NCI-H1417 treated with DMSO at 0.1 percent for 48 hours (cell line): ENCODE measurements at places on chromosomes 3 and 15.

- DNase-seq = no peak
Measured at GRCh38 chr3:193132964-193133363, 108.1 kb upstream of the PLAAT1 start.

DNA sequence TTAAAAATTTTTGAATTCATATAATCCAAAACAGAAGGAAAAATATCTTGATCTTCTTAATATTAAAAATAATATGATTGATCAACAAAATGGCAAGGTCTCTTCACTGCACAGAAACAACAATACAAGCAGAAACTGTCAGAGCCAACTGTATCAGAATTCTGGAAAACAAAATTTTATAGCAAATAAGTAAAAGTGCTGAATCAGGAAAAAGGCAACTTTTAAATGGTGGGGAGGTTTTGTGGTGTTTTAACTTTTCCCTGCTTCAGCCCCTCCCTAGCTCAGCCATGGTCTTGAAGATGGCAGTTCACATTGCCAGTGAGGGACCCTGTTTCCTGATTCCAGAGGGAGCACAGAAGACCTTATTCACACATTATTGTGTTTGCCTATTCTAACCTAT is 37.6 kb downstream of the SPESP1 start:
- DNase-seq = no peak

DNA sequence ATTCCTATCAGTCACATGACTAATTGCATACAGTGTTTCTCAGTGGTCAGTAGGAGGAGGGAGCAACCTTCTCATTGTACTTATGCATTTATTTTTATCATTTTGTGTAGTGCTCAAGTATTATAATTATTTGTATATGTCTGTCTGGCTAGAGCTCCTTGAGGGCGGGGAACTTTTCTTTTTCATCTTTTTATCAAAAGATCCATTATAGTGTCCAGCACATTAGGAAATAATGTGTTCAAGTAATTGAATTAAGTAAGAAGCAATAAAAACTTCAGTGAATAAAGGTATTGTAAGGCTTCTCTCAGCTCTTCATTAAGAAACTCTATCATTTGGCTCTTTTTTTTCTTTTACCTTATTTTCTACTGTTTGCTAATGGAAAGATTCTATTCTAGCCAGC is 18.8 kb downstream of the FGF7 start:
- no peak for DNase-seq

- DNase-seq = no peak
Measured at GRCh38 chr3:194772241-194773000, 86.7 kb downstream of the FAM43A start.

- DNase-seq = no peak
Measured at GRCh38 chr3:134603480-134603879, 47.3 kb downstream of the KY start.

DNA sequence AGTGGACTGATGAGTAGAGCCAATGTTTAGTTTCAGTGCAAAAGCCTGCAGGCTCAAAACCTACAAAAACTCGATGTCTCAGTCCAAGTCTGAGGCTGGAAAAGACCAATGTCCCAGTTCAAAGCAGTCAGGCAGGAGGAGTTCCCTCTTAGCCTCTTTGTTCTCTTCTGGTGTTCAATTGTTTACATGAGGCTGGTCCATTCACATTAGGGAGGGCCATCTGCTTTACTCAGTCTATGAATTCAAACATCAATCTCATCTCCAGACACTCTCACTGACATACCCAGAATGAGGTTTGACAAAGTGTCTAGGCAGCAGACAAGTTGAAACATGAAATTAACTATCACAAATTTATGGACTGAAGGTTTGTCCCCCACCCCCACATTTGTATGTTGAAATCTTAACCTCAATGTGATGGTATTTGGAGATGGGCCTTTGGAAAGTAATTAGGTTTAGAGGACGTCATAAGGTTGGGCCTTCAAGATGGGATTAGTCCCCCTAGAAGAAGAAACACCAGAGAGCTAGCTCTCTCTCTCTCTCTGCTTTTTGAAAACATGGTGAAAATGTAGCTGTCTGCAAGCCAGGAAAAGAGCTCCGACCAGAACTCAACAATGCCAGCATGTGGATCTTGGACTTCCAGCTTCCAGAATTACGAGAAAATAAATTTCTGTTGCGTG is 438.5 kb upstream of the RGMA start:
- DNase-seq = peak; percentile 30

- DNase-seq = no peak
Measured at GRCh38 chr3:55169608-55170072, 241.8 kb upstream of the LRTM1 start.

GRCh38 chr15:88681610-88682221 is 42.9 kb downstream of the ISG20 start:
- DNase-seq = no peak

- no peak for DNase-seq
Measured at GRCh38 chr3:22101351-22101750, 350.3 kb upstream of the ZNF385D start.

GRCh38 chr3:150429767-150430671 is 21.9 kb downstream of the TSC22D2 start:
- no peak for DNase-seq

GRCh38 chr15:63075984-63076713 is 33.6 kb downstream of the TPM1 start:
- no peak for DNase-seq

- no peak for DNase-seq
Measured at GRCh38 chr3:56971816-56972215, 88.6 kb upstream of the SPATA12 start.

DNA sequence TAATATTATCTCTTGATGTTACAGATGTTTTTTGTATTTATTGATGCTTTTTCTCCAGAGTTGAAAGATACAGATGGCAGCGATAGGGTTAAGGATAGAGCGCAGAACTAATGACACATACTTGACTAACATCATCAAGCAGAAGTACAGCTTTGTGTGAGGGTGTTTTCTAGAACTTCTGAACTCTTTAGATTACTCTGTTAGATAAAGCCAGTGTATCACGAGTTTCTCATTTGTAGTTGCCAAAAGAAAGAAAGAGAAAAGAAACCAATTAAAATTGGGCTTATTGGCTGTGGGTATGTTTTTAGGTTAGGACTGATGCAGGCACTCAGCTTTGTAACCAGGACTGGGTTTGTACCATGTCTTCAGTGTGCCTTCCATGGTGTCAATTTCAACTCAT is 6.6 kb upstream of the GPR171 start:
- no peak for DNase-seq

- no peak for DNase-seq
Measured at GRCh38 chr3:3278073-3278472, 98.6 kb upstream of the CRBN start.

DNA sequence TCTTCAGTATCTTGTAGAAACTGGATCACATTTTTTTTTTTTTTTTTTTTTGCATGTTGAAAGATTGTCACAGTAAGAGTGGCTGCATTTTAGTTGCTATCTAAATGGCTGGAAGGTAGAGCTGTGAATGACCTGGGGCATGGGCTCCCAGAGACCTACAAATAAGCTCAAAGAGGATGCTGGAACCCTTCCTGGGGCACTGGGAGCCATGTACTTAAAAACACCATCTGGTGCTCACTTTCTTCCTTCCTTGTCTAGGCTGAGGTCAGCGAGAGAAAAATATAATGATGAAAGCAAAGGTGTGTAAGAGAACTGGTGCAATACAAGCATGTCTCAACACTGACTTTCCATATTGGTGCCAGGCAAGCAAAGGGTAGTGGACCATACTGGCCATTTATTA is 323.9 kb downstream of the SV2B start:
- no peak for DNase-seq

- no peak for DNase-seq
Measured at GRCh38 chr3:161630794-161631193, 134.2 kb downstream of the OTOL1 start.

DNA sequence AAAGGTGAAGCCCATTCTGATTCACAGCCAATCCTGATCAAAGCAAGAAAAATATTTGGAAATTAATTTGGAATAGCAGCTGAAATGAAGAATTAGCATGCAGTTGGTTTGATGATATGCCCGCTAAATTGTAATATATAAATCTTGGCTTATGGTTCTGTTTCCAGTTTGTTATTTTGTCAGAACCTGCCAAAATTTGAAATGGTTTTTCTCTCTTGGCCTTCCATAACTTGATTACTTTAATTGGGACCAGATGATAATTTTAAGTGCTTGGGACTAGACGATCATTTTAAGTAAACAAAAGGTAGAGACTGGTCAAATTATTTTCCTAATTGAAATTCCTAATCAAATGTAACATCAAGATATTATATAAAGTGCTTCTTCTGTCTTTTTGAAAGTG is 842.4 kb downstream of the TBL1XR1 start:
- no peak for DNase-seq

DNA sequence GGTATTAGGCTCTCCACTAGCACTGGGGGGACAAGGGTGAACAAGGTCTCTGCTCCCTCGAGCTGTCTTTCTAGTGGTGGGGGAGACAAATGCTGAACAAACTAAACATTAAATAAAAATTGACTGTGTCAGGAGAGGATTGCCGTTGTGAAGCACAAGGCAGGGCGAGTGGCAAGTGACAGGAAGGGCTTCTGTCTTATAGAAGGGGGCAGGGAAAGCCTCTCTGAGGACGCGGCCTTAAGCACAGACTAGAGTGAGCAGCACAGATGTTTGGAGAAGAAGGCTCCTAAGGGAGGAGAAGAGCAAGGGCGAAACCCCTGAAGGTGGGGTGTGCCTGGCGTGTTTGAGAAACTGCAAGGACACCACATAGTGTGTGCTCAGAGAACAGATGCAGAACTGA is 50.9 kb upstream of the ATP2B2 start:
- no peak for DNase-seq

DNA sequence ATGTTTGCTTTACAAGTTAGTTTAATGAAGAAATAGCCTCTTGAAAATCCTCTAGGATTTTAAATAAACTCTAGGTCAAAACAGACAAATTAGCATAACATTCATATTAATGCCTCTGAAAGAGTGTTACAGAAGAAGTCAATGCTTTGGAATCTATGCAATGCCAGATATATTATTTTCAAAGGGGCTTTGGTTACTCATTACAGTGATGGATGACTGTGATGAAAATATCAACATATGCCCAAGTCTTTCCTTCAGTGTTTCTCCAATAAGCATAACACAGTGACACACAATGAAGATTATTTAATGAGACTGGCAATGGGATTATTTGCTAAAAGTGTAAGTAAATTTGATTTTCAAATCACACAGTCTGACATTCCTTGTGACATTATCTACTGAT is 1247.2 kb downstream of the ROBO2 start:
- no peak for DNase-seq

GRCh38 chr3:122067214-122067550 is 12.0 kb downstream of the CD86 start:
- no peak for DNase-seq

DNA sequence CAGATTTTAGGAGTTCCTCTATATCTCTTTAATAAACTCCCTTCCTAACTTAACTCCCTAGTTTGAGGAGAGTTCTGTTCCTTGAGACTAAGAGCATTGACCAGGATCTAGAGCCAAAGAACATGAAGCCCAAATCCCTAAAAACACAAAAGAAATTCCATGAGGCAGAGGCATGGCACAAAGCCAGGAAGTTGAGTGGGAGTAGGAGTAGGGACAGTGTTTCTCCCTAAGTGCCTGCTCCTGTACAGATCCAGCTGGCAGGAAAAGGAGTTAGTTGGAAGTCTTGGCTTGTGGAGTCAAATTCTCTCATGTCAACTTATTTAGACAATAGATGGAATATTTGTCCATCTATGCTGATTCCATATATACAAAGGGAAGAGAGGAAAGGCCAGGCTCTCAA is 11.4 kb downstream of the ACTC1 start:
- no peak for DNase-seq

- DNase-seq = no peak
Measured at GRCh38 chr15:89230277-89230676, 8.9 kb upstream of the RLBP1 start.

DNA sequence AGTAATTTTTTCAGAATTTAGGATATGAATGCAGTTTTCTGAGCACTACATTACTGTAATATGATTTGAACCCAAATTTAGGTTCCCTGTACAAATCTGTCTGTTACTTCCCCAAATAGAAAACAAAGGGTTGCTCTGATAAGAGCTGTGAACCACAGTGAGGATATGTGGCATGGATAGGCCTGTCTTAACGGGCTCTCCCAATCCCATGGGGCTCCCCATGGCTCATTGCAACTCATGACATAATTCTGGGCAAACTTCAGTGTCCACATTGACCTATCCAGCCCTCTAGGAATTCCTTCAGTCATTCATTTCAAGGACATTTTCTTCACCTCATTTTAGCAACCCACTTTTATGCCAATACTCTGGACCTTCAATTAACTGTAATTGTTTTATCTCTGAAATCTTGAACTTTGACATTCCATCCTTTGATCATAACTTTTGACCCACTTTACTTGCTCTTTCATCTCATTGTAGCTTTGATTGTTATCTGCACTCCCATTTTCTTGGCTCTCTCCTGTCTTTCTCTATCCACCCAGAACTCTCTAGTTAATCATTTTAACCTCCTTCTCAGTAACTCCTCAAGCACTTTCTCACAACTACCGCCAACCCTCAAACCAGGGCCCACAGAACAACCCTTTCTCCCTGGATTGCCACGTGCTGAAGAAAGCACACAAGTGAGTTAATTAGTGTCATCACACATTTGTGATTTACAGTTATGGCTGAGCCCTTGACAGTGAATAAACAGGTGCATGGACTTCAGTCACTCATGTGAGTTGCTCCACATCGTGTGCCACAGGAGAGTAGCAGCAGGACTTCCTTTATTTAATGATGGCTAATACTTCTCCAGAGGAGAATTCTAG is 94.9 kb upstream of the AADACL2 start:
- DNase-seq = peak; percentile 46

DNA sequence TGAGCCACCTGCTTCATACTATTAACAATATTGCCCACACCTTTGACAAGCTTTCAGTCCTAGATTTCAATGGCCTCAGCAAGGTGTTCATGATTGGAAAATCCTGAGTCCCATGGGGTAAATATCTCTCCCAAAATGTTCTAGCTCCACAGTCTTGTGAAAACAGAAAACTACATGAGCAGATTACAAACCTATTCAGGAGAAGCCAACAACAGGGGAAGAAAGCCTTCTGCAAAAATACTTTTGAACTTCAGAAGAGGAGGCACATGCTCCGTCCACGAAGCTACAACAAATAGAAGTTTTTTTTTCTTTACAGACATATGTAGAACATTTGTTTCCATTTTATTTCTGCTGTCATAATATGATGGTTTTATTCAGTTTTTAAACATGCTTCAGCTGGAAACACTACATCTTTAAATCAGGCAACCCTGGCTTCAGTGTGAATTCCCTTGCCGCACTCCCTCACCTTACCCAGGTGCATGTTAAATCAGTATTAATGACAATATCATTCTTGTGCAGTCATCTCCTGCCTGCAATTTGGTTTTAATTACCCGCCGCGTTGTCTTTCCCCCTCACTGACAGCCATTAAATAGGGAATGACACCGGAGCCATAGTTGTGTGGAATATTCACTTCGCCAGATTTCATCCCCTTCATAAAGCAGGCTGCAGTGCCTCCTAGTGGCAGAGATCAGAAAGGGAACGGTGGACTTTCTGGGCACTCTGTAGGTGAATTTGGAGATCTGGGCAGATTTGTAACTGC is 725.5 kb upstream of the ARRDC4 start:
- DNase-seq = peak; percentile 24

- no peak for DNase-seq
Measured at GRCh38 chr15:26453914-26454313, 319.0 kb downstream of the GABRB3 start.
